ENCODE measurements at places on chromosomes 13 and 19.

- DNase-seq, result no peak
Observed at GRCh38 chr19:55626350-55626749, 2.0 kb upstream of the ZNF784 start.

DNA sequence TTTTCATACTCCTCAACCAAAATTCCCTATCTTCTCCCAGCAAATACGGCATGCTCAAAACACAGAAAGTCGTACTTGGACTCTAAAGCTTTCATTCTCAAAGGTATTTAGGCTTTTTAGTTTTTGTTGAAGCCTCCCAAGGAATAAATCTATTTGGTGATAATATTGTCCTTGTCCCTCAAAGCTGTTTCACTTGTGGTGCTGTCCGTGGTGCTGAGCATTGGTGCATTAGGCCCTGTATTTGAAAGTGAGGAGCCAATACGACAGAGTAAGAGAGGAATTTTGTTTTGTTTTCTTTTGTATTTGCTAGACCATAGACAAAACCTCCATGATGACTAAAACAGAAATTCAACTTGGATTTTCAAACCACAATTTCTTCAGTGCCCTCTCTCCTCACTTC, 3.2 kb upstream of the LGALS13 start:
- no peak for DNase-seq

DNA sequence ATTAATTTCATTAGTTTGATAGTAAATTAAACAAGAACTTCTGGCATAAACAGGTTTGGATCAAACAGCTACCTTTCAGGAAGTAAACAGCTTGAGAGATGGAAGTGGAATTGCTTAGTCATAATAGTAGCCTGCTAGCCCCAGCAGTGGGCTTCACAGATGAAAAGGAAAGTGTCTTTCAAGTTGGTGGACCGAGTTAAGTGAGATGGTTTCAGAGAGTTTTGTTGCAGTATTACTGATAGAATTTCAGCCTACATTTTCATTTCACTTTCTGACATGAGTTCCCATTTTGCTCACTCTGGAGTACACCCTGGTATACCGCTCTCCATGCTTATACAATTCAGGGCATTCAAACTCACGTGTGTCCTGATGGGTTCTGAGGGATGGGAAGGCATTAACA, 2.0 kb upstream of the PTOV1 start:
- no peak for DNase-seq

- peak; percentile 68 for DNase-seq
Observed at GRCh38 chr13:32165796-32166195, 134.2 kb downstream of the FRY start.

DNA sequence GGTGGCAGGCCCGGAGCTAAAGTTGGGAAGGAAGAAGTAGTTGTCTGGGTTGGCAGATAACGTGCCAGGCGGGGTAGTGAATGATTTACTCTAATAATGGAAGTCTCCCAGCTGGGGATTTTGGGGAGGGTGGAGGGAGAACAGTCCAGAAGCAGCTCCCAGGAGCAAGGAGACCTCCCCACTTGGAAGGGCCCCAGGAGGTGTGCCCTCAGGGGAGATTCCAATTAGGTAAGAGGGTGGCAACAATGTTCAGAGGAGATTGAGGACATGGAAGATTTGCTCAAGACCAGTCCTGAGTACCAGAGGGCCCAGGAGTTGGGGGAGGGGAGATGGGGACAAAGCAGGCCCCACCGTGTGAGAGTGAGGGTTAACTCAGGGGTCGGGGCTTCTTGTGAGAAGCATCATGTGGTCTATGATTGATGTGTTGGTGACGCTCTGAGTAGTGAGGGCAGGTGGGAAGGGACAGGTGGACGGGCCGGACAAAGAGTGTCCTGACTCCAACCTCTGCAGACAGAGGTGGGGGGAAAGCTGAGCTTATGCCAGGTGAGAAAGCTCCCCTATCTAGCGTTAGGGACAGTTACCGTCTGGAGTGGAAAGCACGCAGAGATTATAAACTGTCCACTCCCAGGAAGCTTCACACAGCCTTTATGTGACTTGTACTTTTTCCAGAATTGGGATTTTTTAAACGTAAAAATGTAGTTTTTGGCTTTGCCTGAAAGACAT, 3.5 kb downstream of the SPINT2 start:
- no peak for DNase-seq

DNA sequence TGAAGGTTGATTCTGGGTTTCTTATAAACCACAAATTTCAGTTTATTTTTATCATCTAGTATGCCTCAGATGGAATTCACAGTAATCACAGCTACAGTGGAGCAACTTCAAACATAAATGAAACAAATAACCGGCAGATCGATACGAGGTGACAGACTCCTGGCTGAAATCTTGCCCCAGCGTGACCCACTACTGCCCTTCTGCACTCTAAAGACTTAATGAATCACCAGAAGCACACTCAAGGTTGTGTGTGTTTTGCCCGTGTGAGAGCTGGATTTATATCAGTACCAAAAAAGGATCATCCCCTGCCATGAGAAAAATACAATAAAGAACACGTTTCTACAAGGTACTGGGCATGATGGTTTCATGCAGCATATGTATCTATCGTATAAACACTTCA, 161.7 kb downstream of the KLF12 start:
- no peak for DNase-seq

GRCh38 chr13:94109715-94110374, 369.6 kb downstream of the DCT start:
- DNase-seq, result no peak

DNA sequence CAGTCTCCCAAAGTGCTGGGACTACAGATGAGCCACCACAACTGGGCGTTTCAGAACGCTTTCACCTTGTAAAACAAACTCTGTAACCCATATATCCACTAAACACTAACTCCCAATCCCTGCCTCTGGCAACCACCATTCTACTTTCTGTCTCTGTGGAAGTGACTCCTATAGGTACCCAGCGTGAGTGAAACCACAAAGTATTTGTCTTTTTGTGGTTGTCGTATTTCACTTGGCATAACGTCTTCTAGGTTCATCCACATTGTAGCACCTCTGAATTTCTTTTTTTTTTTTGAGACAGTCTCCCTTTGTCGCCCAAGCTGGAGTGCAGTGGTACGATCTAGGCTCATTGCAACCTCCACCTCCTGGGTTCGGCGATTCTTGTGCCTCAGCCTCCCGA, 44.8 kb downstream of the BRD4 start:
- DNase-seq, result no peak

- DNase-seq, result no peak
Observed at GRCh38 chr19:32362318-32362691, 16.9 kb downstream of the ZNF507 start.

GRCh38 chr19:38443458-38443999, 10.0 kb downstream of the RYR1 start:
- DNase-seq, result no peak

- no peak for DNase-seq
Observed at GRCh38 chr13:30753030-30753616, 17.8 kb downstream of the ALOX5AP start.

DNA sequence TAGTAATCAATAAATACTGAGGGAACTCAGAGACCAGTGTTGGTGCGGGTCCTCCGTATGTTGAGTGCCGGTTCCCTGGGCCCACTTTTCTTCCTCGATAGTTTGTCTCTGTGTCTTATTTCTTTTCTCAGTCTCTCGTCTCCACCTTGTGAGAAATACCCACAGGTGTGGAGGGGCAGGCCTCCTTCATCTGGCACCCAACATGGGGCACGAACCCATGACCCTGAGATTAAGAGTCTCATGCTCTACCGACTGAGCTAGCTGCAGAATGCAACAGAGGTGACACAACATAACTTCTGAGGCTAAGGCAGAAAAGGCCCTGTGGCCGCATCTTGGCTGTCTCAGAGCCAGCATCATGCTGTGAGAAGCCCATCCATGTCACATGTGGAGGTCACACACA, 5.3 kb upstream of the ZNF613 start:
- no peak for DNase-seq

- DNase-seq, result no peak
Observed at GRCh38 chr13:88526186-88526852, 855.1 kb downstream of the SLITRK5 start.

- DNase-seq, result no peak
Observed at GRCh38 chr13:39306639-39307589, 268.7 kb downstream of the NHLRC3 start.

DNA sequence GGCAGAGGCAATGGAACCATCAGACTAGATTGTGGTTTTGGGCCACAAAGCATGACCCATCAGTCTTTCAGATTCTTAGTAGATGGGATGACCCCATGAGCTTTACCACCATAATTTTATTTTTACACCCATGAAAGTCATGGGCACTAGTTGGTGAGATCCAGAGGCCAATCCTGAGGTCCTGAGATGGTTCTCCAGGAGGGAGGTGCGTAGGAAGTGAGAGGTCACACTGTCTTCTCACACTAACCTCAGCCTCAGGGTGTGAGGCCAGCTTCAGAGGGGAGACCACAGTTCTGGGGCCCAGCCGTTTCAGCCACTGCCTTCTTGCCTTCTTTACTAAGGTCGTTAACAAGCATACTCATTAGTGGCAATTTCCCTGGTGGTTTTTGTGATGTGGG, 106.4 kb downstream of the AKAP11 start:
- no peak for DNase-seq

DNA sequence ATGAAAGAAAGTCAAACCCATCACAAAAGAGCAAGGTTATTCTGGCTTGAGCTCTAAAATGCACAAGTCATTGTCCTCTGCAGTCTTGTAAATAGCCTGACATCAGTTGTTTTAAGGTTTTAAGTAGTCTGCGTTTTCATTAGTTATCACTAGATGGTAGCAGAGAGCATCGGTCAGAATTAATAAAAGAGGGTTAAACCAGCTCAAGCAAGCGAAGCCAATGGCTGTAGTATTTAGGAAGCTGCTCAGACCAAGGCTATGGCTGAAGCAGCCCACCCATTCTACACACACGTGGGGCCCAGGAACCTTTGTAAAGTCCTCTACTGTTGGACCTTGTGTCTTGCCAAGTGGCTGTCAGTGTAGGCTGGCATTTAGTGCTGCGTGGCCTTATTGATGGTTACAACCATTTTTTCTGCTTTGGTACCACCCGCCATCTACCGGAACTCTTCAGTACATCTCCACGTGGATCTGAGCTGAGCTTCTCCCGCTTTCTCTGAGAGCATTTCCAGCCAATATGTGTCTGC, 13.3 kb upstream of the ZNF57 start:
- DNase-seq, result no peak

GRCh38 chr19:53991224-53992113, at the start of gene CACNG6:
TSS of gene CACNG6 (plus strand) at chr19:53991637. CDS start at chr19:53992878, 1,241 bp downstream.
- no peak for DNase-seq

- DNase-seq, result no peak
Observed at GRCh38 chr13:114082849-114083645, 49.4 kb downstream of the RASA3 start.

- DNase-seq, result no peak
Observed at GRCh38 chr19:36093146-36093662, 17.7 kb upstream of the OVOL3 start.

DNA sequence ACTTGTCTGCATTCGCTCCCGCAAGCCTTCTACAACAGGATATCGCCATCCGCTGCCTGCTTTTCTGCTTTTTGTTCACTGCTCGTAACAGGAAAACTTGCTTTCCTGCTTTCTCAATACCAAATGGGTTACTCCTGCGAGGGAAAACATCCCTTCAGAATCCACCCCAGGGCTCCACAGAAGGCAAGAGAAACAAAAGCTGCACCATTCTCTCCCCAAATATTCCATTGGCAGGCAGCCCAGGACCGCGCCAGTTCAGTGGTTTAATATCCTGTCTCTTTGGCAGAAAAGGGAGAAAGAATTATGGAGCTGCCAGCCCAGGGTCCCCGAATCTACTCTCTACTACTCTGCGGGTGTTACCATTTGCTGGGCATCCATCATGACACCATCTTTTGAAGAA, 84.7 kb upstream of the DOCK9 start:
- DNase-seq, result peak; percentile 74

- DNase-seq, result peak; percentile 99
Observed at GRCh38 chr13:110396913-110397381, 89.9 kb downstream of the COL4A2 start.

GRCh38 chr13:60689571-60689970, 292.6 kb downstream of the TDRD3 start:
- no peak for DNase-seq

- no peak for DNase-seq
Observed at GRCh38 chr13:78100486-78100885, 181.9 kb upstream of the EDNRB start.

DNA sequence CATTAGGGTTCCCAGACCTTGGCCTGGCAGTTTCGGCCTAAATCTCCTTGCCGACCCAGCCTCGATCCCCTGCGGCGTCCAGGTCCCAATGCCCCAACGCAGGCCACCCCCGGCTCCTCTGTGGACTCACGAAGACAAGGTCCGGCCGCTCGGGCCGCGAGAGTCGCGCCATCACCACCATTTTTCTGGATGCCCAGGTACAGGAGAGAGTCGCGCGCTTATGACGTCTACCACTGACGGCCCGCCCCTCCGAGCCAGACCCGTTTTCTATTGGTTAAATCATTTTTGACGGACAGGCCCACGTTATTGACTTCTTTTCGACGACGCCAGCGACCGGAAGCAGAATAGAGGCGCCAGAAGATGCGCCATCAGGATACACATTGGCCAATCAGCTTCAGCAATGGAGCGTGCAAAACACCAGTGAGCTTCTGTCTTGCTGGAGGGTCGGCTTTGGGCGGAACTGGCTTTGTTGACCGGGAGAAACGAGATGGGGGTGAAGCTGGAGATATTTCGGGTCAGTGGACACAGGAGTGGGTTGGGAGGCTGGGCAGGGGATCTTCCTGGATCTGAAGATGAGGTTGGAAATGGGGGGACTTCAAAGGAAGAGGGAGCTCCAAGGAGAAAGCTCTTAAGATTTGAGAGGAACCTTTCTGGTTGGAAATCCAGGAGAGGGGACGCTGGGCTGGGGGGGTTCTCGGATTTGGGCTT, at the start of the genes PET100 and XAB2:
PET100 (plus strand) TSS at position 447 of the 708 bp plus-strand sequence; CDS start at position 488, 41 bp downstream.
XAB2 (minus strand) TSS at position 199 of the 708 bp plus-strand sequence; CDS start at position 181, 18 bp downstream.
- peak; percentile 99 for DNase-seq

DNA sequence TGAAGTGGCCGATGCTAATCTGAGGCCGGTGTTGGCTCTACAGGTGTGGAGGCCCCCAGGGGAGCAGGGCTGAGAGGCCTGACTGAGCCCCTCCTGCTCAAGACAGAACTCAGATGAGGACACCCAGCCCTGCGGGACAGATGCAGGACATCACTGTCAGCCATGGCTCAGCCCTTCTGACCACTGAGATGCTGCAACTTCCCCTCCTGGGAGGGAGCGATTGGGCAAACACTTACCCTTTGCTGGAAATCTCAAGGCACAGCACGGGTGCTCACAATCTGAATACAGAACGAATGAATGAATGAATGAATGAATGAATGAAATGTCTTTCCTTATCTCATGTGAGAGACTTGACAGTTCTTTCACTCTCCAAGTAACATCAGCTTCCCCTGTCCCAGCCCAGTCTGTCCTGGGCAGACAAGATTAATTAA, 3.5 kb upstream of the SIGLEC7 start:
- DNase-seq, result peak; percentile 73

DNA sequence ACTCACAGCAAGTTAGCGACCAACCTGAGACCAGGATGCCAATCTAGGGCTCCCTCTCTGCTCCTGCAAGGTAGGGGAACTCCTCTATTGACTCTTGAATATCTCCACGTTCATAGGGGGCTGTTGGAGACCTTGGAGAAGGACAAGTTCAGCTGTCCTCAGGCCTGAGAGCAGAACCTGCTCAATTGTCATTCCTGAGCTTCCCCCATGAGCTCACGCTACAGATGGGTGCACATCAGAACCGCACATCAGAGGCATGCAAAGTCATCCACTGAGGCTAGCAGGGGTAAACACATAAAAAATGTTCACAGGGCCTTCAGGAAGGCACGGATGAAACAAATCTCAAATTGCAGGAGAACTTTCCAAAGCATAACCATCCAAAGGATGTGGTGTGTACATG, 168.8 kb upstream of the ZNF507 start:
- no peak for DNase-seq
